Fibroblast of the aortic adventitia (primary cell): ENCODE measurements at places on chromosomes 1 and 21. TPM values are rescaled to one million over a fixed set of nuclear protein-coding genes. Genes with fewer than 3 reads are reported as not detected.

UBL4B gene
- total RNA-seq = not detected in 2 replicates

GPR3 gene
- 0.99 TPM in 1 of 2 replicates, not detected in the other for total RNA-seq

TMEM269 gene
- 0.09 TPM in 1 of 2 replicates, not detected in the other for total RNA-seq

SMIM11 gene
- 1.9 and 6.5 TPM in 2 replicates for total RNA-seq

NTRK1 gene
- 0.09 TPM in 1 of 2 replicates, not detected in the other for total RNA-seq

FCRL4 gene
- total RNA-seq = not detected in 2 replicates

NUP133 gene
- total RNA-seq = 25.2 and 46.1 TPM in 2 replicates

CA6 gene
- total RNA-seq = not detected in 2 replicates

TMEM125 gene
- not detected in 2 replicates for total RNA-seq

LCE2B gene
- not detected in 2 replicates for total RNA-seq

RBP7 gene
- total RNA-seq = not detected in 2 replicates

LMX1A gene
- total RNA-seq = not detected in 2 replicates

MSTO1 gene
- 14.0 and 30.5 TPM in 2 replicates for total RNA-seq

BRDT gene
- not detected in 2 replicates for total RNA-seq

ARHGEF10L gene
- 13.6 and 23.9 TPM in 2 replicates for total RNA-seq

NUP210L gene
- 0.09 TPM in 1 of 2 replicates, not detected in the other for total RNA-seq

OR14K1 gene
- total RNA-seq = not detected in 2 replicates

PARS2 gene
- 3.8 and 4.1 TPM in 2 replicates for total RNA-seq

SASS6 gene
- total RNA-seq = 0.74 and 9.5 TPM in 2 replicates

EXO1 gene
- total RNA-seq = 1.2 and 37.2 TPM in 2 replicates

FCER1G gene
- not detected in 2 replicates for total RNA-seq

ITGB2 gene
- total RNA-seq = 0.09 TPM in 1 of 2 replicates, not detected in the other

CBR3 gene
- 27.9 and 29.4 TPM in 2 replicates for total RNA-seq

KLF18 gene
- not detected in 2 replicates for total RNA-seq

HES3 gene
- total RNA-seq = not detected in 2 replicates

KCNQ4 gene
- not detected in 2 replicates for total RNA-seq

GJA8 gene
- not detected in 2 replicates for total RNA-seq

GJC2 gene
- total RNA-seq = 2.0 and 2.6 TPM in 2 replicates

DNASE2B gene
- not detected in 2 replicates for total RNA-seq

KRTAP19-1 gene
- not detected in 2 replicates for total RNA-seq

IFNLR1 gene
- total RNA-seq = 0.36 TPM in 1 of 2 replicates, not detected in the other

MEGF6 gene
- 102 and 103 TPM in 2 replicates for total RNA-seq

COL6A1 gene
- total RNA-seq = 1,082 and 1,517 TPM in 2 replicates

CNR2 gene
- total RNA-seq = under 0.01 TPM in 1 of 2 replicates, not detected in the other

EXTL1 gene
- total RNA-seq = 0.18 and 0.74 TPM in 2 replicates

OLFML3 gene
- 135 and 212 TPM in 2 replicates for total RNA-seq

S100A8 gene
- not detected in 2 replicates for total RNA-seq

SLC6A17 gene
- total RNA-seq = 0.16 and 0.90 TPM in 2 replicates

CD2 gene
- 0.65 TPM in 1 of 2 replicates, not detected in the other for total RNA-seq

EPRS1 gene
- 192 and 269 TPM in 2 replicates for total RNA-seq

KCNJ9 gene
- 0.08 TPM in 1 of 2 replicates, not detected in the other for total RNA-seq

RNF186 gene
- not detected in 2 replicates for total RNA-seq

RAP1A gene
- 21.9 and 36.2 TPM in 2 replicates for total RNA-seq

RORC gene
- not detected in 2 replicates for total RNA-seq

LHX8 gene
- 0.09 TPM in 1 of 2 replicates, not detected in the other for total RNA-seq

NR1I3 gene
- total RNA-seq = not detected in 2 replicates

KIF26B gene
- 4.6 and 20.9 TPM in 2 replicates for total RNA-seq

SMIM12 gene
- 9.7 and 24.9 TPM in 2 replicates for total RNA-seq

RCSD1 gene
- 0.57 TPM in 1 of 2 replicates, not detected in the other for total RNA-seq

ADORA3 gene
- total RNA-seq = not detected in 2 replicates

FAM72A gene
- total RNA-seq = 2.9 and 4.8 TPM in 2 replicates

TRIM58 gene
- total RNA-seq = 0.09 and 3.0 TPM in 2 replicates
